ENCODE measurements at places on chromosomes 6 and 20.

- DNase-seq, result no peak
These were observed 294.5 kb downstream of the CD83 start for GRCh38 chr6:14412026-14412425.

GRCh38 chr20:46979603-46980241 is 85.1 kb downstream of the EYA2 start:
- DNase-seq, result no peak

- DNase-seq, result no peak
These were observed 735 bp upstream of the LY6G6F start for GRCh38 chr6:31705931-31706330.

DNA sequence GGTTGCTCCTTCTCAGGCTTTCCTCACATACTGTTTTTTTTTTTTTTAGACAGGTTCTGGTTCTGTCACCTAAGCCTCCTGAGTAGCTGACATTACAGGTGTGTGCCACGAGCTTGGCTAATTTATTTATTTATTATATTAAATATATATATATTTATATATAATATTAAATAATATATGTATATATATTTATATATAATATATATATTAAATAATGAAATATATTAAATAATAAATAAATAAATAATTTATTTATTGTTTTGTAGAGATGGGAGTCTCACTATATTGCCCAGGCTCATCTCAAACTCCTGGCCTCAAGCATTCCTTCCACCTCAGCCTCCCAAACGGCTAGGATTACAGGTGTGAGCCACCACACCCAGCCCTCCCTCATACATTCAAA is 28.3 kb upstream of the SLC9A8 start:
- DNase-seq, result no peak

DNA sequence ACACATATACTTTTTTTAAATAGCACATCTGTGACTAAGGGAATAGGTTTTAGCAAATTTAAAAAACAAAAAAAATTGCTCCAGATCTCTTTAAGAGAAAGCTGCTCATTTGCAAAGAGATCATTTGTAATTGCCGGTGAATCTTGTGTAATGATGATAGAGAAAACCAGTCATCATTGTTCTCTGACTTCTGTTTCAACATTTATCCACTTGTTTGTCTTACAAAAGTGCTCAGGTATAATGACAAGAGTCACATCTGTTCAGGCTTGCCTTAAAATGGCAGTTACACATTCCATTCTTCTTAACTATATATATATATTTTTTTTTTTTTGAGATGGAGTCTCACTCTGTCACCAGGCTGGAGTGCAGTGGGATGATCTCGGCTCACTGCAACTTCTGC is 165.2 kb downstream of the AIG1 start:
- no peak for DNase-seq

DNA sequence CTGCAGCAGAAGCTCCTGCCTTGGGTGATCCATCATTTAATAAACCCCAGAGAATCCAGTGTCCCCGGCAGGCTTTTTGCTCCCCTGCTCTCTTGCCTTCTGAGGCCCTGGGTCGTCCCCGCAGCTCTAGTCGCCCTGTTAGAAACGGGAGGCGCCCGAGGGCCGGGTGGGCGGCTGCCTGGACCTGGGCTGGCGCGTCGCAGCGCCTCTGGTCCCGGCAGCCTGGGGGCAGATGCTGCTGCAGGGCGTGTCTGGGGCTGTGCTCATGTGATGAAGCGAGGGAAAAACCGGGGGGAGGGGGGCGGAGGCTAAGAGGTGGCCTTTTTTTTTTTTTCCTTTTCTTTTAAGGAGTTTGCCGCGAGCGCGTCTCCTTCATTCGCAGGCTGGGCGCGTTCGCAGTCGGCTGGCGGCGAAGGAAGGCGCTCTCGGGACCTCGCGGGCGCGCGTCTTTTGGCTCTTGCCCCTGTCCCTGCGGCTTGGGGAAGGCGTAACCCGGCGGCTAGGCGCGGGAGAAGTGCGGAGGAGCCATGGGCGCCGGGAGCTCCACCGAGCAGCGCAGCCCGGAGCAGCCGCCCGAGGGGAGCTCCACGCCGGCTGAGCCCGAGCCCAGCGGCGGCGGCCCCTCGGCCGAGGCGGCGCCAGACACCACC is 394 bp downstream of the AKAP12 start:
- no peak for DNase-seq

DNA sequence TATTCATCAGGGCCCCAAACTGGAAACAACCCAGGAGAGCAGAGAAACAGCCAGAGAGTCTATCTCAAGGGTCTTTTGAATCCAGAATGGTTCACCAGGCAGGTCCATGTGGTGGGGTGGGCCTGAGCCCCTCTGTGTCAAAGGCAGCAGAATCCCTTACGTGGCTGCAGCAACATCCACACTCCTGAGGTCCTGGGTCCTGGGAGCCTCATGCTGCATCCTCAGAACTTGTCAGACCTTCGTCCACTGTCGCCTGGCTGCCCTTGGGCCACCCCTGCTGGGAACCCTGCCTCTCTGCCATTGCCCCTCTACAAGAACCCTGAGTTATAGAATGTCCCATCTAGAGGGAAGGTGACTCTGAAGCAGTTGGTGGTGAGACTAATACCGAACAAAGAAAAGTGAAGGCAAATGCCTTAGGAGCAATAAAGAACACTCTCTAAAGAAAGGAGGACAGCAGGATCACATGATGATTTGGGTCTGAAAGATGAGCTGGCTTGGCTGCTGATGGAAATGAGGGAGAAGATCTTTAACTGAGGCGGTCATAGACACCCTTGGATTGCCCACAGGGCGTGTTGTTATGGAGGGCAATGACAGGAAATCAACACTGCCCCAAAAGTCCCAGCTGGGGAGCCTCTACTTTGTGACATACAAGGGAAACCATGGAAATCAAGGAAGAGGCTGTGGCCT is 161.2 kb downstream of the SYNDIG1 start:
- no peak for DNase-seq

GRCh38 chr6:12963567-12963966 is 247.0 kb downstream of the PHACTR1 start:
- no peak for DNase-seq

DNA sequence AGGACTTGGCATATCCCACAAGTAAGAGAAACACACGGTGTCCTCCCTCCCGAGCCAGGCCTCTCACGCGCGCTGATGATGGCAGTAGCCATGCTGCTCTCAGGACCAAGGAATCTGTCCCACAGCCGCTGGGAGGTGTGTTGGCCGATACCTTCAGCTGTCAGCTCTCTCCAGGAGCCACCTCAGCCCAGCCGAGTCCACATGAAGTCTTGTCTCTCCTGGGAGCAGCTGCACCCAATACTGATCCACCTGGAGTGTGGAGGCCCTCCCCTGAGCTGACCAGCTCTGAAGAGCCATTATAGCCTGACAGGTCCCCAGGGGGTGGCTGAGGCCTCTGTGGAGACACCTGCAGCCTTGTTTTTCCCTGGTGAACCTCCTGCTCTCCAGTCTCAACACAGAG is 23.8 kb upstream of the NXT1 start:
- DNase-seq, result no peak

GRCh38 chr20:38418509-38419204 is 16.5 kb downstream of the SNHG17 start:
- no peak for DNase-seq

- DNase-seq, result no peak
These were observed 16.1 kb upstream of the FOXO3 start for GRCh38 chr6:108544606-108545005.

DNA sequence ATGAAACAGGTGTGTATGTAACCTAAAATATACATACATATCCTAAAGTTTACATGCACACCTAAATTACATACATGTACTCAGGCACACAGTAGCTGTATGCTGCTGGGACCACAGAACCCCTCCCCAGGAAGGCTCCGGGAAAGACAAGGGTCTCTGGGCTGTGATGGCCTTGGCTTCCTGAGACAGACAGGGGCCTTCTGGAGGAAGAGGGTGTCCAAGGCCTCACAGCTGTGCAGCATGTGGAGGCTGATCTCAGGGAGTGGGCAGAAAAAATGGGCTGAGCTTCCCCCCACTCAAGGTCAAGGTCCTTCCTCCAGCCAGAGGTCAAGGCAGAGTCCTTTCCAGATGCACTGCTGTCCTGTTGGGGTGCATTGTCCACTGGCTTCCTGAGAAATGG is 129.1 kb upstream of the THBS2 start:
- no peak for DNase-seq

- DNase-seq, result no peak
These were observed 1.6 kb downstream of the POLR1H start for GRCh38 chr6:30062471-30063178.

- DNase-seq, result no peak
These were observed 46.3 kb downstream of the HBS1L start for GRCh38 chr6:135008072-135008940.

GRCh38 chr6:149336609-149336928 is 19.1 kb downstream of the TAB2 start:
- DNase-seq, result no peak

GRCh38 chr20:35735826-35736470 is 6.1 kb downstream of the RBM39 start:
- no peak for DNase-seq

GRCh38 chr6:163438940-163439335 is 24.4 kb downstream of the QKI start:
- DNase-seq, result no peak

DNA sequence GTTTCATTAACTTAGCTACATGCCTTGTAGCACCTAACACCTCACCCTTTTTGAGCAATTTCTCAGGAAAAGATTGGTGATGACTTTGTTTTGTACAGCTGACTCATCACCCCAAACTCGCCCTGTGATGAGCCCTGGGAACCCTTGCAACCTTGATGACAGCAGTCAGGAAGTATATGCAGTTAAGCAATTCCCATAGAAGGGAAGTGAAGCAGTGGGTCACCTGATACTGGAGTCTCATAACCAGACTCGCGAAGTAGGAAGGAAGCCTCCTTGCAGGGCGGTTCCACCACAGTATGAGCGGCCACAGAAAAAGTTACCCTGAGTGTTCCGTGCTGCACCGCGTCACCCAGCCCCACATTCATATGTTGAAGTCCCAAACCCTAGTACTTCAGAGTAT is 82.0 kb upstream of the EDN1 start:
- DNase-seq, result no peak

DNA sequence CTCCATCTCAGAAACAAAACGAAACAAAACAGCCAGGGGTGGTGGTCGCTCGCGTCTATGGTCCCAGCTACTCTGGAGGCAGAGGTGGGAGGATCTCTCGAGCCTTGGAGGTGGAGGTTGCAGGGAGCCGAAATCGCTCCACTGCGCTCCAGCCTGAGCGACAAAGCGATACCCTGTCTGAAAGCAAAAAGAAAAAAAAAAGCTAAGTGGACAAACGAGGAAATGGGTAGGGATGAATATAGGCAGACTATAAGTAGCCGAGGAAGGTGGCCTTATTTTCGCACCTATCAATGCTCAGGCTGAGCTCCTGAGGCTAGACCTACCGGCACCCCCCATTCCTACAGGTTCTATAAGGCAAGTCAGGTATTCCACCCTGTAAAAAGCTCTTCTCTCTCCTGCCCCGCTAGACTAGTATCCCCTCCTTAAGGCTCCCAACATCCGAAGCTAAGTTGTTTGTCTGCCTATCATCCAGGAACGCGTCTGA is 650 bp upstream of the CASP8AP2 start:
- DNase-seq, result no peak

GRCh38 chr20:50848846-50849673 is 54.2 kb downstream of the BCAS4 start:
- DNase-seq, result no peak

GRCh38 chr6:44298055-44298803 is 14.9 kb downstream of the AARS2 start:
- DNase-seq, result no peak

- no peak for DNase-seq
These were observed 115.4 kb downstream of the SCAF8 start for GRCh38 chr6:154848580-154848979.

GRCh38 chr6:158709809-158710208 is 60.0 kb downstream of the SYTL3 start:
- DNase-seq, result no peak

GRCh38 chr6:169898788-169899480 is 147.5 kb downstream of the ERMARD start:
- DNase-seq, result no peak

DNA sequence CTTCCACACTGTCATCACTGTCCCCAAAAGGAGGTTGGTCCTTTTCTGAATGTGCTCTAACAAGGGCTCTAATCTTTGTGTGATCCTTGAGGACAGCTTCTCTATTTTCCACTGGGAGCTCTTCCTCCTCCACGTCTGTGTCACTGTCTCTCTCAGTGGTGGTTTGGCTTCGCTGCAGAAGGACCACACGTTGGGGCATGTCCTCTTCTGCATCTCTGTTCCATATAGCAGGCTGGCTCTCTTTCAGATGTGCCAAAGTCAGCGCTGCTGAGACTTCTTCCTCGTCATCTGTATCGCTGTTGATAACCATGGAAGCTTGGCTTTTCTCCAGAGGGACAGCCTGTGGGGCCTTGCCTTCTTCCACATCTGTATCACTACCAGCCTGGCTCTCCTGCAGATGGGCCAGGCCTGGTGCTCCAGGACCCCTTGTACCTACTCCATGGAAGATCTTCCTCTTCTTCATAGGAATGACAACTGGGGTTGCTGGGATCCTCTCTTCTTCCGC is 4.6 kb downstream of the MDC1 start:
- no peak for DNase-seq

DNA sequence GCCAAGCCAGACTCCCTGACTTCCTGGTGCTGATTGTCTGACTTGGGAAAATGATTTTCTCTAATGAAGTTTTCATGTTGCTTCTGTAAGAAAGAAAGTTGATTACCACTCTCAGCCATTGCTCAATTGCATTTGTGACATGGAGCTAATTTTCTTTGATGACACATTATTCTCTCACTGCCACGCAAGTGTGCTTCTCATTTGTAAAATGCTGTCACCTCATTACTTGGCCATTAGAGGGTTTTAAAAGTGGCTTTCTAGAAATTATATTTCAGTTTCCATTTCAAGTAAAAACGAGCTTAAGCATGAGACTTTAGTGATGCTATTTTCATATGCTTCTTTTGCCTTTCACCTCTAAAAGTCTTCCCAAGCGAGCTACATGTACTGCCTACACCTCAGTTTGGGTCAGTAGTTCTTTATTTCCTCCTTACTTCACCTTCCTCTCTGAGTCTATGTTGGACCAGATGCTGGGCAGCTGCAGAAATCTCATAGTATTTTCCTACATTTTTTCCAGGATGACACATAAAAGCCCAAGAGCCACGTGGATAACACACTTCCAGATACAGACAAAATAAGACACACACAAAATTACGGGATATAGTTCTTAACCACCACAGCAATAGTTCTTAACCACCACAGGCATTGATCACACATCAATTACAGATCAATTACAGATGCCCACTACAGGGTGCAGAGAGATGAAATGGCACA is 6.3 kb upstream of the FAM210B start:
- DNase-seq, result no peak

DNA sequence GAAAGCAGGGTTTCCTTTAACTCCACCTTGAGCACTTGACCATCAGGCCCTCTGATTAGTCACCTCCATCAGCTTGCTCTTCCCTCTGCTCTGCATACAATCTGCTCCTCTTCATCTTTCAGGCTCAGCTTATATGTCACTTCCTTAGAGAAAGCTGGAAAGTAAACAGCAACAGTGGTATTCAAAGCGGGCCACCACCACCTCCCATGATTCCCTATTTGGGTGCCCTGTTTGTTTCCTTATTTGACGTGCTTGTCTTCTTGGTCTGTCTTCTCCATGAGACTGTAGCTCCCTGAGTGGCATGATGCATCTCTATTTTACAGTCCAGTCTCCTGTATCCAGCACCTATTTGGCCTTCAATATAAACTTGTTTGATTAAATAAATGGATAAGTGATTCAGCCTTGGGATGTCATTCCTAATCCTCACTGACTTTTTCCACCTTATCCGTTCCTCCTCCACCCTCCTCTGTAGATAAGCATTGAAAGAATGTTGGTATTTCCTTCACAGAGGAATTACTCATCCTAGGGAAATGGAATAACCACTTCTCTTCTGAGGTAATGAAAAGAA is 102.8 kb upstream of the SGK1 start:
- DNase-seq, result no peak
